IPS-NIHi11 (cell line): ENCODE measurements at places on chromosomes 7 and 10.

DNA sequence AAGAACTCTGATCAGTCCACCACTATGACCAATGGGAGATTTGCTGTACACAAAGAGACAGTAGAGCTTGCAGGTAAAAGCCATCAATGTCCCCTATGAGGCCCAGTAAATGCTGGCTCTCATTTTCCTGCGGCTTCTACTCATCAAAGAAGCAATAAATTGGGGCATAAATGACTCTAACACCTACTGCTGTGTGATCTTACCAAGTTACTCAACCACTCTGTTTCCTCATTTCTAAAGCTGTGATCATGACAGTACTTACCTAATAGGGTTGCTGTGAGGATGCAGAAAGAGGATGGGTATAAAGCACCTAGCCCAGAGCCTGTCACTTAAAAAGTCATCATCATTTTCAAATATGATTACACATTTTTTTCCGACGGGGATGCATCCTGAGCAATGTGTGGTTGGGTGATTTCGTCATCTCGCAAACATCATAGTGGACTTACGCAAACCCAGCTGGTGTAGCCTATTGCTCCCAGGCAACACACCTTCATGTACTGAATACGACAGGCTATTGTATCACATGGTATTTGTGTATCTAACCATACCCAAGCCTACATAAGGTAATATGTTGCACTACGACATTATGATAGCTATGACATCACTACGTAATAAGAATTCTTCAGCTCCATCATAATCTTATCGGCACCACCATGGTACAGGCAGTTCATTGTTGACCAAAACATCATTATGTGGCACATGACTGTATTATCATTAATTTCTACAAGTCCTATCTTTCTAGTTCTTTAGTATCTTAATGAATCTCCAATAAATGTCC, 7.1 kb upstream of the MGMT start:
- no peak for DNase-seq

- DNase-seq, result no peak
Measured at GRCh38 chr7:70776627-70777101, 355.3 kb upstream of the GALNT17 start.

DNA sequence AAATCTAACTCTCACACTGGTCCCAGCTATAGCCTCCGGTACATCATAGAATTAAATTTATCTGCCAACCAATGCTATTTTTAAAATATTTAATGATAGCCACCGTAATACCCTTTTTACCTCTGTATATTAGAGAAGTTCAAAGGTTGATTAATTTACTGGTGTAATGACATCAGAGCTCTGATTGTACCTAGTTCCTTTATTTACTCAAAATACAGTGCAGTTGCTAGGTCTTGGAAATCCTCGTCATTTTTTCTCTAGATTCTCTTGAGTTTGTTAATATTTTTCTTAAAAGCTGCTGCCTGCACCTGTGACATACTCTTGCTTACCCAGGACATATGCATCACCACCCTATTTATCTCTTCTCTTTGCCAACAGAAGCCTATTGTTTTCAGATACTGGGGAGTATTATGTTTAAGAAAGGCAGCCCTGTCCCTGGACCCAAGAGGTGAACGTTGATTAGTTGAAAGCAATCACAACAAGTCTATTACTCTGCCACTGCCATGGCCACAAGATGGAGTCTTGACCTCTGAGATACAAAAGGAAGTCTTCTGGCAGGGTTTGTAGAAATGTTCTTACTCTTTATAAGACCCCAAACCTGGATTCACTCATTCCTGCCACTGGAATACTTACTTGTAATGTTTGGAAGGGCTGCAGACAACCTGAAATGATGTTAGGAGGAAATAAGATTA, 25.6 kb upstream of the TMEM26 start:
- no peak for DNase-seq

DNA sequence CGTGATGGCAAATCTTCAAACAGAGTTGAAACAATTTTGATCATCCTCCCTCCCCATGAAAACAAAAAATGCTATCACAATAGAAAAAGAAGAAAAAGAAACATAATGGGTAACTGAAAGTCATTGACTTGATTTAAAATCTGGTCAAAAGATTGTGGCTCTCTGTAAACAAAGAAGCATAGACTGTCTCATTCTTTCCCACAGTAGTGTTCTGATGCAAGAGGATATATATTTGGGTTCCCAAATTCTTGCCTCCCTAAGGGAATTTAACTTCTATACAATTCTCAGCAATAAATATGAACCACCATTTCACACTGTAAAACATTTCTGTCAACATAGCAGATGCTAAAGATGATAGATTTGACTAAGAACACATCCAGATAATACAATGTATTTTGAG, 32.8 kb upstream of the MEOX2 start:
- DNase-seq, result no peak

GRCh38 chr10:2425320-2425719, 642.0 kb upstream of the PFKP start:
- no peak for DNase-seq

GRCh38 chr7:88668591-88668990, 90.9 kb upstream of the ZNF804B start:
- DNase-seq, result no peak

DNA sequence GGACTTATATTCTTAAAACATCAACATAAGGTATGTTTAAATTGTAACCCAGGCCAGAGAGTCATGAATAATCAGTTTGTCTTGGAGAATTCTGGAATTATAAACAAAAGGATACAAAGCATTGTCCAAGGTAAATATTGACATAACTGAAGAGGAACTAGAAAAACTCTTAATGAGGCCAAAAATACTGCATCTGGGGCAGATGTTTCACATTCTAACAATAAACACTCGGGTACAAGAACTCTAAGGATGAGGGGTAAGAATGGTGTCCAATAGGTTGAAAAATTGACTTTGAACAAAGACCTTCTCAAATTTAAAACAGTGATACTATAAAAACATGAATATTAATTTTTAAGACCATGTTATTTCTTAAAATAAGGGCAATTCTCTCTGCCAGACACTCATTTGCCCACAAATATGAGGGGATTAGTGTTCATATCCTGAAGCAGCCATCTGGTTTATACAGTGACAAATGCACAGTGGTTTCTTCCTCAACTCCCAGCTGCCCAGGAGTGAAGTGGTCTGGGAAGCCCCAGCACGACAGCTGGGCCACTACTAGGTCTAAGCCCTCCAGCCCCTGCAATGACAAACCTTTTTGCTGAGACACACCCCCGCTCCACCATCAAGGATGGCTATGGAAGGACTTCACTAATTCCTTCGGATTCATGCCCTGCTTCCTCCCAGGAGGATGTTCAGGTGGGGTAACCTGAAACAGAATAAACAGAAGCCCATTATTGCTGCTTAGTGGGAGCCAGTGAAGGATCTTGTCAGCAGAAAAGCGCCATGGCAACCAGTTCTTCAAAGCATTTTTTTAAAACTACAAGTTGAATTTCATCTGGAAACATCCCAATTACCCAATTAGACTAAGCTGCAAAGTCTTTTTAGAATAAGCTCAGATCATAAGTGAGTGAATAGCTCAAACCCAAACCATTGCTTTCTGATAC, 107.5 kb upstream of the ARID5B start:
- no peak for DNase-seq

DNA sequence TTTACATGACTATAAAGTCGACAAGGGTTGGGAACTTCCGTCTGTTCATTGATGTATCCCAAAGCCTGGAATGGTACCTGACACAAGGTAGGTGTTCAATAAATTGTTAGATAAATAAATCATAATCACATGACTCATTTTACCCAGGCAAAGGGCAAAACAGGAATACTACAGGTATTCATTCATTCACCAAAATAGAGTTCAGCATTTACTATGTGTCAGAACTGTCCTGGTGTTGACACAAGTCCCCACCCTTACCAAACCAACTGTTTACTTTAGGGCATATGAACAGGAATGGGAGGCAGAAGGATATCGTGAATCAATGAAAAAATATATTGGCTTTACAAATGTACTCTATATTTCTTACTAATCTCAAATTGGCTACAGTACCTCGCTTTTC, 666 bp upstream of the YAE1 start:
- no peak for DNase-seq

- DNase-seq, result no peak
Measured at GRCh38 chr7:44046321-44047061, 2.0 kb downstream of the DBNL start.

GRCh38 chr7:20244334-20245120, 27.3 kb upstream of the MACC1 start:
- DNase-seq, result no peak

DNA sequence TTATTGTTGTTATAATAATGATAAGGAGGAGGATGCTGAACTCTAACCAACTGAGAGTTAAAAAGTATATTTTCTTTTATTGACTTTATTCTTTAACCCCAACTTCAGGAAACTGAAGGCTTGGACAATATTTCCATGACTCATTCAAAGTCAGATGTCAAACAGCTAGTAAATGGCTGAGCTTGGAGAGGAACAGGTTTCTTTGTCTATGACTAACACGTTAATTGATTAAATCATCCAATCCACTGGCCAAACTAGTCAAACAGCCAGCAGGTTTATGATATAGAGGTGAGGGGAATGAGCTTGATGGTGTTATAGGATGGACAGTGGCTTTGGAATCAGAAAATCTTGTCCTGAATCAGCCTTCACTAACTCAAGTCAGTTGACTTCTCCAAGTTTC, 119.1 kb upstream of the WDR11 start:
- DNase-seq, result no peak

GRCh38 chr7:120014925-120015465, 258.0 kb upstream of the KCND2 start:
- peak; percentile 18 for DNase-seq

- peak; percentile 39 for DNase-seq
Measured at GRCh38 chr10:117653170-117653515, 110.6 kb downstream of the EMX2 start.

- no peak for DNase-seq
Measured at GRCh38 chr10:101938305-101939007, 94.9 kb upstream of the KCNIP2 start.

GRCh38 chr7:142873281-142873784, 12.2 kb downstream of the TRPV6 start:
- DNase-seq, result peak; percentile 72

DNA sequence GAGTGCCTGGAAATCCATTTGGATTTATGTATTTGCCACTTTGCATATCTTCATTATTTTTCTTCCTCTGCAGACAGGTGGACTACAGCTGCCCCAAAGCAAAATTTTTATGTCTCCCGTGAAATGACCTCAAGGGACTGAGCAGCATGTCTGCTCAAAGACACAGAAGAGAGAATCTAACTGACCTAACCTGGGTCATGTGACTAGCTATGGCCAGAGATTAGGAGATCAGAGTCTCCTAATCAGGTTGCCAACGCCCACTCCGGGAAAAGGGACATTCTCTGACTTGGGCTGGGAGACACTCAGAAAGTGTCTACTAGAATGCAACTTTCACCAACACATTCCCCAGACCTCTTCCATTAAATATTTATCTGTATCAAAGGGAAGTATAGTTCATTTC, 2.5 kb upstream of the BAMBI start:
- DNase-seq, result no peak

DNA sequence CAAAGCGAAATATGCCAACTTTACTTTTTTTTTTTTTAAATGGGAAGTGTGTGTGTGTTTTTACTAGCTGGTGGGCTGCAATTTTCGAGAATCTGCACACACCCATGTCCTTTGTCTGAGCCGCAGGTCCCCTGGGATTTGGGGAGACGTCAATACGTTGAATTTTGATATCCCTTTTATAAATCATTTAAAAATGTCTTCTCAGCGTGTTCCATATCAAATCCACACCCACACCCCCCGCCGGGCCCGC, 404 bp upstream of the FMC1 start:
- no peak for DNase-seq

- no peak for DNase-seq
Measured at GRCh38 chr10:112330162-112330561, 43.8 kb upstream of the ACSL5 start.

- DNase-seq, result no peak
Measured at GRCh38 chr10:101878869-101879268, 35.3 kb upstream of the KCNIP2 start.

GRCh38 chr7:127447326-127447945, 54.9 kb upstream of the ZNF800 start:
- DNase-seq, result peak; percentile 49

- no peak for DNase-seq
Measured at GRCh38 chr7:89072081-89072480, 276.5 kb upstream of the TEX47 start.

GRCh38 chr7:27771111-27771510, 31.1 kb downstream of the TAX1BP1 start:
- peak; percentile 5 for DNase-seq

DNA sequence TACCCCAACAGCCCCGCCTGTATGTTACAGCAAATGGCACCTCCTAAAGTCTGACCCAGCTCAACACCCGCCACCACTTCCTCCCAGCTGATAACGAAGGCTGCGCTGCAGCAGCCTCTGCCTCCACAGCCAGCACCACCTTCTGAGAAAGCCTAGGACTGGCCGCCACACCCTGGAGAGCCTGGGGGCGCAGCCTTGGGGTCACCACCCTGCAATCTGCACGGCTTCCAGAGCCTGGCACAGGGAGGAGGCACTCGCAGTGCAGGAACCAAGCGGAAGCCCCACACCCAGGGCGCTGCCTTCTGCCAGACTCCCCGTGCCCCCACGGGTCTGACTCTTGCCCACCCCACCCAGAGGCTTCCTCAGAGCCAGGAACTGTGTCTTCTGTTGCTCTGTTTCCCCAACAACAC, 112.5 kb downstream of the MAD1L1 start:
- DNase-seq, result no peak

- no peak for DNase-seq
Measured at GRCh38 chr7:125857606-125858005, 928.0 kb upstream of the POT1 start.
